Epithelial cell of esophagus (primary cell): ENCODE measurements at places on chromosomes 6 and 20.

DNA sequence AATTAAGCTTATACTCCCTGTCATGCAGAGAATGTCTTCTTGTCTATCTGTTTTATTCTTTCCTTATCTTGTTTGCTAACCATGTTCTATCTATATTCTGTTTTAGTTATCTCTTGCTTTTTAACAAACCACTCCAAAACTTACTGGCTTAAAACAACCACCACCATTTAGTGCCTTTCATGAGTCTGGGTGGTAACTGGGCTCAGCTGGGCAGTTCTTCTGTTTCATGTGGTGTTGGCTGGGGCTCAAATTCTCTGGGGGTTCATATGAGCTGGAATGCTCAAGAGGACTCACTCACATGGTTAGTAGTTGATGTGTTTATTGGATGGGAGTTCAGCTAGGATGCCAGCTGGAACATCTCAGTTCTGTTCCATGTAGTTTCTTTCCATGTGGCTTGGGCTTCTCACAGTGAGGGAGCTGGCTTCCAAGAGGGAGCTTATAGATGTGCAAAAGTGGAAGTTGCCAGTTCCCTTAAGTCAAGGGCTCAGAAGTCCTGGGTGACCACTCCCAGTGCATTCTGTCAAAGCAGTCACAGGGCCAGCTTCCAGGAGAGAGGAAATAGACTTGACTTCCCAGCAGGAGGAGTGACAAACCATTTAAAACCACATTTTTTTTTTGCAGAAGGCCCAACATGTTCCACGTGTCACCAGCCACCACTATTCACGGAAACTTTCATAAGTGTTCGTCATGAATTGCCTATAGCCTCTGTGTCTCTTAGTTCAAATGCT, 70.4 kb downstream of the PLCB4 start:
- no peak for DNase-seq

DNA sequence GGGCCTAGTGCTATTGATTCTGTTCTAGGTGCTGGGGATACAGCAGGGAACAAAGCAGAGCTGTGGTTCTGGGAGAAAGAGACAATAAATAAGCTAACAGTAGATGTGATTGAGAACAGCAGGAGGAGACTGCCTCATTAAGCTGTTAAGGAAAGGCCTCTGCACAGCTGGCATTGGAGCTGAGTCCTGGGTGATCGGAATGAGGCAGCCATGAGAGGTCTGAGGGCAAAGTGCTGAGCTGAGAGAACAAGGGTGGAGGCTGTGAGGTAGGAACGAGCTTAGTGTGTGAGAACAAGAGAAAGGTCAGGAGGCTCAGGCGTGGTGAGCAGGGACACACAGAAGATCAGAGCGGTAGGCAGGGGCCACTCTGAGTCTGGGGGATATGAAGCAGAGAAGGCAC, 18.3 kb downstream of the DDX27 start:
- DNase-seq = no peak

DNA sequence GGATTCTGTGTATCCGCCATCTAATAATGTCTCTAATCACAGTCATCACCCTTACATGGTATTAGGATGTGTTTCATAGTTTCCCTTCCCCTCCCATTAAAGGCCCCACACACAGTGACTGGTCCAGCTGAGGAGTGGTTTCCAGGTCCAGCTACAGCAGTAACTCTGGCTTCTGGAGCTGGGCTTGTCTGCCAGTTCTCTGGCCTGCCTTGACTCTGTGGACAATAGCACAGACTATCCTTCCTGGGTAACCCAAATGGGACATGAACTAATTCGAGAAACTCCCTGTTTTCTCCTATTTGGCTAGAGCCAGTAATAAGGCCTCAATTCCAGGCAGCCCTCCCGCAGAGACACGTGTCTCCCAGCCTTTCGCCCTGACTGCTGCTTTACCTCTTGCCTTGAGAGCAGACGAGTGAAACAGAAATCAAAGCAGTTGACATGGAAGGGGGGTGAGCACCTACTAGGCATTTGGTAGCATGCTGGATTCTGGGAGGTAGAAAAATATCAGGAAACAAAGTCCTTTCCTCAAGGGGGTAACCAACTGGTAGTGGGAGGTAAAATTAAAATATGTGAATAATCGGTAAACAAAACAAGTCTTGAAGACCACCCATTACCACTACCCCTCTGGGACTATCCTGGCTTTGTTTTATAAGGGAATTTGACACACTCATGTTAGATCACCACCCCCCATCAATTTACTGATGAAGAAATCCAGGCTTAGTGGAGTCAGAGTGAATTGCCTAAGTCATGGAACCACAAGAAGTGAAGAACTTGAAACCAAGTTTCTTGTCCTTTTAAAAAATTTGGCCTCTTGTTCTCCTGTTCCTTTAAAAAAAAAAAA, 1.2 kb downstream of the TRAF3IP2 start:
- DNase-seq = peak; percentile 76

GRCh38 chr20:43397147-43397546, 60.5 kb upstream of the SRSF6 start:
- no peak for DNase-seq

- peak; percentile 97 for DNase-seq
These were observed 2.8 kb upstream of the PHF20 start for GRCh38 chr20:35768731-35769664.

DNA sequence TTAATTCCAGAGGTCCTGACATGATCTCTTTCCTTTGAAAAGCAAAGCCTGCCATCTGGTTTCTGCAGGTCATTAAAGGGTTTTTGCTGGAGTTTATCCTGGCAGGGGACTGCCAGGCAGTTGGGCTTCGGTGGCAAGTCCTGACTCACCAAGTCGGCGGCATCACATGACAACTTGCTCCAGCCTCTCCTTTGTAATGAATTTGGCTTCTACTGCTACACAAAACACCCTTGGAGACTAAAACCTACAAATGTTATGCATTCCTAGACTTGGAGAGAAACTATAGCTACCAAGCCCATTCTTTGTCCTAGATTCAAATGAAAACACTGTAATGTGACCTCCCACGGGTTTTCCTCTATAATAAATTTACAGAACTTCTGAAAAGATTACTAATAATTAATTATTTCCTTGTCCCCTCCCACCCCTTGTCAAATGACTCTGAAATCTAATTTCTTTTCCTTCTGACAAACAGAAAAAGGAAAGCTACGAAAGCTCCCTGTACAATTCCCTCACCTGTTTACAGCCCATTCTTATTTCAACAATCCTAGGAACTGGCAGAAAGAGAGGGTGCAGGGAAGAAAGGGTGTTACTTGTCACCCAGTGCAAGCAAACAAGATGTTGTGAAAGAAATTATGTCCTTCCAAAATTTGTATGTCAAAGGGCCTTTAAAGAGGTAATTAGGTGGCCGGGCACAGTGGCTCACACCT, 62.9 kb downstream of the QRSL1 start:
- peak; percentile 73 for DNase-seq

- DNase-seq = no peak
These were observed 273.2 kb downstream of the CDC5L start for GRCh38 chr6:44660561-44661220.

DNA sequence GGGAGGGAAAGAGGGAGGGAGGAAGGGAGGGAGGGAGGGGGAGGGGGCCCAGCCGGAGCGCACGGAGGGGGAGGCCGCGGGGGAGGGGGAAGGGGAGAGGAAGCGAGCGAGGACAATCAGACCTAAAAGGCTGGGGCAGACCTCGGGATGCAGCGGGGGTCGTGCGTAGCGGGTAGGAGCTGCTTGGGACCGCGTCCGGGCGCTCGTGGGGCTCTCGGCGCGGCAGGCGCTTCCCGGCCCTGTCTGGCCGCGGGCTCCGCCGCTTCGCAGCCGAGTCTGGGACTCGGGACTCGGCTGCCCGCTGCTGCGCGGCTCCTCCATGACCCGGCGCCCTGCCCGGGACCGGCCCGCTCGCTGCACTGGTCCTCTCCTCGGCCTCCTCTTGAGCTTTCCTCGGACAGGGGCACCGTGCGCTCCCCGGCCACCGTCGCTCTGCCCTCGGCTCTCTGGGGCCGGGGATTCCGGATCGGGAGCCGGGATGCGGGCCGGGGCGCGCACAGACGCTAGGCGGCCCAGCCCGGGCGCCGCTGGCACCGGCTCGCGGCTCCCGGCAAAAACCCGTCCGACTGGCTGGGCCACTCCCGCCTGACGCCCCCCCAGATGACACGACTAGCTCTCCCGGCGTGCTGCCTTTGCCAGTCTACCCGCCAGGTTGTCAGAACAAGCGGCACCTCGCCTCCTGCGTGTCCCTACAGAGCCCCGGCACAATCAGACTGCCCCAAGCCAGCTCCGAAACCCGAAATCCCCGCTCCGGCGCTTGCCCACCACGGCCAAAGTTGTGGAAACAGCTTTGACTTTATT, 2.2 kb downstream of the TFAP2A start:
- DNase-seq = peak; percentile 93

- DNase-seq = peak; percentile 24
These were observed 17.3 kb upstream of the CD93 start for GRCh38 chr20:23103284-23104018.
